ENCODE measurements at places on chromosomes 6 and 20.

- no peak for DNase-seq
These were observed 44.1 kb upstream of the ATXN1 start for GRCh38 chr6:16805243-16805950.

- DNase-seq: no peak
These were observed 144.5 kb downstream of the VEGFA start for GRCh38 chr6:43914272-43915147.

DNA sequence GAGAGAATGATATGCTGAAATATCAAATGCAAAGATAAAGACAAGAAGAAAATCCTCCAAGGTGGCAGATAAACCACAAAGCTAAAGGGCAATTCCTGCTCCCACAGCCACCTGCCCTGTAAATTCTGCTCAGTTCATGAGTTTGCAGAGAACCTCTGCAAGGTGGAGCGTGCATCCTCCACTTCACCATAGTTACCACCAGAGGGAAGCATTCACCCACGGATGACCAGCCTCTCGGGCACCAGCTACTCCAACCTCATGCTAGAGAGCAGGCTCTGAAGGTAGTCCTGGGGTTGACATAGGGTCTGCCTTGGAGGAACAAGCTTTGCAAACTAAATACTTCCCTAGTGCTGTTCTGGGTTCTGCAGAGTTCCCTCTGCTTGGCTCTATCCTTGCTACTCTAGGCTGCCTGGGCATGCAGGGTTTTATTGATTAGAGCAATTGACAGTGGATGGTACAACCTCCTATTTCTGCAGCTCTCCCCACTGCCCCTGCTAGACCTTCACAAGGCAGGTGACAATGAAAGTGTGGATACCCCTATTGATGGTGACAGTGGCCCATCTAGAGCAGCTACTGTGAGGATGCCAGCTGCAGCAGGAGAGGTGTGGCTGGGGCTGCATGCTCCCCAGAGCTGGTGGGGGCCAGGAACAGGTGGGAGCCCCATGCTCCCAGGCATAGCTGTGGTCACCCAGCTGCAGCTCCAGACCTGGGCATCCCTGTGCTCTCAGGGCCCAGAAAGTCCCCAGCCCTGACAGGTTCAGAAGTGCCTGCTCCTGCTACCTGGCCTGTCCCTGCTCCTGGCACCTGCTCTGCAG, 51.1 kb downstream of the GGTLC1 start:
- DNase-seq: no peak

DNA sequence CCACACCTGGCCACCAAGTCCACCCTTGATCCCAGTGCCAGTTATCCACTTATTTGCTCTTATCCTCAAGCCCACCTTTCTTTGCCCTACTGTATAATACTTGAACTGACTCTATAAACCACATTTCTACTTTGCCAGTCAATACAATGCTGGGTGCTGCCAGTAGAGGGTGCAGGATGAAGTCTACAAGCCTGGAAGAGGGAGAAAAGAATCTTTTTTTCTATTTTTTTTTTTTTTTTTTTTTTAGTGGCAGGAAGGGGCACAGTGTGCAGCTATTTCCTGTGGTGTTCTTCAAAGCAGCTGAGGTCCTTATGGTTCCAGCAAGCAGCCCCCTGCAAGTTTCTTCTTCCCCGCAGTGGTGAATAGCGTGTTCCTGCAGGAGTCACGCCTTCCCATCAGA, 22.2 kb upstream of the GABRR1 start:
- no peak for DNase-seq

DNA sequence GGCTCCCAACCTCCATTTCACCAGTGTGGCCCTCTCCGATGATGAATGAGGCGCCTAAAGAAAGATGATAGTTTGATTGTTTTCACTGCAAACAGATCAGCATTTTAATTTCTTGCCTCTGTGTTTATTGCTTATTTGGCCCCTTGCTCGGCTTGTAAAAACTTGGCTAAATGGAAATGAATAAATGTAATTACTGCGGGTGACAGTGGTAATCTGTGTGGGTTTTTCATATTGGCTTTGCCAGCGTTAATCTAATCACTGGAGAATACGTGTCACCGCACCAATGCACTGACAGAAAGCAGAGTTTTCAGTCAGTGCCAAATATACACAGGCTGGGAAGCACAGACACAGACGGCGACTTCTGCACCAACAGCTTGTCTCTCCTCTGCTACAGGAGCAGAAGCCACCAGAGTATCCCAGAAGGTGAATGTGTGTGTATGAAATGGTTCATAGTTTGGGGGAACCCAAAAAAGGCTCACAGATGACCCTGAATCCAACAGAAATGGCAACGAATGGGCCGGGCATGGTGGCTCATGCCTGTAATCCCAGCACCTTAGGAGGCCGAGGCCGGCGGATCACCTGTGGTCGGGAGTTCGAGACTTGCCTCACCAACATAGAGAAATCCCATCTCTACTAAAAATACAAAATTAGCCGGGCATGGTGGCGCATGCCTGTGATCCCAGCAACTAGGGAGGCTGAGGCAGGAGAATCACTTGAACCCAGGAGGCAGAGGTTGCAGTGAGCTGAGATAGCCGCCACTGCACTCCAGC, 534.0 kb downstream of the PKHD1 start:
- DNase-seq: no peak

DNA sequence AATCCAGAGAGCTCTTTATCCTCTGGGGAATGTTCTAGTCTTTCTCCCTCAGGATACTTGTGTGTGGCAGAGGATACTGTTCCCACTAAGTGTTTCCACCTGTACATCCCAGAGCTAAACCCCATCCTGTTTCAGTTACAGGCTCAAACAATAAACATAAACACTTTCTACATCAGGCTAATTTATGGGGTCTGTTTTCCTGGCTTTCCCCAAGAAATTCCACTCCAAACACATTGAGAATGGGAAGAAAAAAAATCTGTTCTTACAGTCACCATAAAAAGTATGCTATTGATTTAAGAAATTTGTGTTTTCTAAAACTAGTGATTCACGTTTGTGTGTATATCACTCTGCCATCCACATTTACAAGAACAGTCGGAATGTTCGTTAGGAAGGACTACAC, 293.9 kb upstream of the FOXQ1 start:
- DNase-seq: no peak

DNA sequence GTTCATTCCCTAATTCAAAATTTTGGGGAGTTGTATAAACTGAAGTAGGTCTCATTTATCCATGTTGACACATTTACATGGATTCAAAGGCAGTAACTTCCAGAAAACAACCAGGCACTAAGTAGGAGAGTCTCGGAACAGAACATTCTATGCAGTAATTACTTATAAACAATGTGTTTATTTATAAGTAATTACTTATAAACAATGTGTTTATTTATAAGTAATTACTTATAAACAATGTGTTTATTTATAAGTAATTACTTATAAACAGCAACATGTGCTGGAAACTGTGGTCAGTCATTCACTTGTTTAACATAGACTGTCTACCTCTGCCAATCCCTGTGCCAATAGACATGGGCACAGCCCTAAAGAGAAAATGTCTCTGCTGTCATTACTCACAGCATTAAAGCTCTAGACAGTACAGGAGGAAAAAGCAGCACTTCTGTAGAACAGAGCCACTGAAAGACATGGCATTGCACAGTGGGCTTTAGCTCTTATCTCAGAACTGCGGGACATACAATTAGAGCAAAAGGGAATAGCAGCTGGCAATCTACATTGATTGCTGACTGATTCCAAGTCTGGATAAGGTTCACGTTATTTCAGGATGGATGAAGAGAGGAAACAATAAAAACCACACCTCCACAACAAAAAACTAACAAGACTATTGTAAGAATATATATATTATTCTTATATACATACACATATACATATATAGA, 188.2 kb downstream of the WDR27 start:
- no peak for DNase-seq

DNA sequence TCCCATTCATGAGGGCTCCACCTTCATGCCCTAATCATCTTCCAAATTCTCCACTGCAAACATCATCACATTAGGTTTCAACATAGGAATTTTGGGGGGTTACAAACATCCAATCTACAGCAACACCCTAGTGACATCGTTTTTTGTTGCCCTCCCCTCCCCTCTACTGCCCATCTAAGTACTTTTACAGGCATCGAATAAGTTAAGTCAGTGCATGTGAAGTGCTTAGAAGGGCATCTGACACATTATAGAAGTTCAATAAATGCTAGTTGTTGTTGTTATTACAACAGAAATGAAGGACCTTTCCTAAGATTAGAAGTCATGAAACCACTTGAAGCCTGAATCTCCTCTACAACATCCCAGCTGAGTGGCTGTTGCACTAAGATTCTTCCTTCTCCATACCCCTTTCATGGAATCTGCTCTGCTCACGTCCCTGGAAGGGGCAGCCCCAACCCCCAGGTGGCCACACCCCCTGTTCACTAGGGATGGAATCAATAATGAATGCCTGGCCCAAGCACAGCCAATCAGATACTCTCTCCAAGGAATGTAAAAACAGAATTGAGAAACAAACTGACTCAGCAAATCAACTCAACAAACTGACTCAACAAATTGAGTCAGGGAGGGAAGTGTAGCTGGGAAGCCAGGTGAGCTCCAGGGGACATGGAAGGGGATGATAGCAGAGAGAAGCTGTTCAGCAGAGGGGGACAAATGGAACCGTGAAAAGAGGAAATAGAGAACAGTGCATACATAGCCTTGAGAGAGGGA, 3.9 kb upstream of the LRP11 start:
- no peak for DNase-seq

GRCh38 chr6:137015943-137016342, 28.8 kb downstream of the IL20RA start:
- DNase-seq: no peak

GRCh38 chr6:27213544-27214125, 33.9 kb upstream of the PRSS16 start:
- DNase-seq: no peak

- no peak for DNase-seq
These were observed 99.7 kb downstream of the TMEM170B start for GRCh38 chr6:11637266-11637665.

- no peak for DNase-seq
These were observed 82.7 kb upstream of the PRDM1 start for GRCh38 chr6:106003268-106003987.

DNA sequence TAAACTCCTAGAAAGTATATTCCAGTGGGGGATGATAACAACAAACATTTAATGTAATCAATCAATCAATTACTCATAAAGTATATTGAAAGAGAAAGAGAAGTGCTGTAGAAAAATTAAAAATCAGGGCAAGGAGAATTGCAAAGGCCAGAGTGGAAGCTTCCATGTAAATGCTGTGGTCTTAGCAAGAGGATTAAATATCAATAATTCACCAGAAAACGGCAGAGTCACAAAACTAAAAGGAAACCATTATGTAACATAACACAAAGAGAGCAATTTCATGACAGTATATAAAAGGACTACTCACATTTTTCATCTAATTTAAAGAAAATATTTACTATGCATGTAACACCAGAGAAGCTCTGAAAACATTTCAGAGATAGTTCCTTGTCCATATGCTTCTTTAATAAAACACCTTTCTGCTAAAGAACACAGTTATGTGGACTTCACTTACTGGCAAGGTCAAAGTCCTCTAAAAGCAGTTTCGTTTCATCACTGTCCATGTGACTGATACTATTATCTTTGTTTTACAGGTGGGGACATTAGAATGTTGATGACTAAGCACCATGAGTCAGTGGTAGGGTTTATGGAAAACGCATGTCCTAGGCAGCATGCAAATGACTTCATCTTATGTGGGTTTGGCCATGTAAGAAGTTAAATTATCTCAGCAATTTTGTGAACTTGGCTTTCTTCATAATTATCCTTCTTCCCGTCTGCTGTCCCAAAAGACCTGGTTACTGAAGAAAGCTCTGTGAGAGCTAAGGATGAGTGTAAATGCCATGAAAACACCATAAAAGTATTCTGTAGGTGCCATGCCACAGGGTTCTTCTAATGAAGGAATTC, 185.8 kb upstream of the TENT5A start:
- DNase-seq: no peak

DNA sequence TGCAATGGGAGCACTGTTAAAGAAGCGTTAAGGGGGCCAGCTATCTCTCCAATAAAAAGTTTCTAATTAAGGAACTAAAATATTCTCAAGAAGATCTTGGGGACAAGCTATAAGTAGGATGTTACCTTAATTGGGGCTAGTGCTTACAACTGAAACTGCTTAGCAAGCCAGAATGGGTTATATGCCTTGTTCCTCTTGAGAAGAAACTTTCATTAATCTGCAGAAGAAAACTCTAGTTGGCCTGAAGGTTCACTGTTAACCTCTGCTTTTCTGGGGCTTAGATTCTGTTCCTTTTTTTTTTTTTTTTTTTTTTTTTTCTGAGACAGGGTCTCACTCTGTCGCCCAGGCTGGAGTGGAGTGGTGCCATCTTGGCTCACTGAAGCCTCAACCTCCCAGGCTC, 82.2 kb downstream of the BACH2 start:
- DNase-seq: no peak

GRCh38 chr6:54053881-54054391, 57.3 kb upstream of the MLIP start:
- no peak for DNase-seq

DNA sequence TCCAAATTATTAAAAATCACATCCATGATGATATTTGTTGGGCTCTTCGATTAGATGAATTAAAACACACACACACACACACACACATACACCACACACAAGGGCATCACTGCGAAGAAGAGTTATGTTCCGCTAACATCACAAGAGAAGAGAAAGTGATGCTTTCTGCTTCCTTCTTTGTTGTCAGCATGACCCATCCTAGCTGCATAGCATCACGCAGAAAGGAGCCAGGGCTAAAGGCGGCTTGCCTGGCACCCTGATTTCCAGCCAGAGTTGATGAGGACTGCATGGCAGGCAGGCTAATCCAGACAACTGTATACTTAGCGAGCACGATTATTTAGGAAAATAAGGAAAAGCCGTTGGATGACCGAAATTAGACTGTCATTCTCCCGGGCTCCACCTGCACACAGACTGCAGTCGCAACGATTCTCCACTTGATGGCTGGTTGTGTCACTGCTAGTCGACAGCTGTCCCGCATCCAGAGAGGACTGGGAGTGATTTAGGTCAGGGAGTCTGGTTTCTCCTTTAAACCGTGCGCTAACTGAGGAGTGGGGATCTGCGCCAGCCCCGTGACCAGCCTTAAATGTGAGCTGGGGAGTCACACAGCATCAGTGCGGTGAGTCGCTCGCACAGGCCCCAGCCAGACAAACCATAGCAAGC, 70.6 kb upstream of the SOX4 start:
- DNase-seq: no peak
